ENCODE measurements at places on chromosomes 6 and 20. TPM values are rescaled to one million over a fixed set of nuclear protein-coding genes. Genes with fewer than 3 reads are reported as not detected.

DNA sequence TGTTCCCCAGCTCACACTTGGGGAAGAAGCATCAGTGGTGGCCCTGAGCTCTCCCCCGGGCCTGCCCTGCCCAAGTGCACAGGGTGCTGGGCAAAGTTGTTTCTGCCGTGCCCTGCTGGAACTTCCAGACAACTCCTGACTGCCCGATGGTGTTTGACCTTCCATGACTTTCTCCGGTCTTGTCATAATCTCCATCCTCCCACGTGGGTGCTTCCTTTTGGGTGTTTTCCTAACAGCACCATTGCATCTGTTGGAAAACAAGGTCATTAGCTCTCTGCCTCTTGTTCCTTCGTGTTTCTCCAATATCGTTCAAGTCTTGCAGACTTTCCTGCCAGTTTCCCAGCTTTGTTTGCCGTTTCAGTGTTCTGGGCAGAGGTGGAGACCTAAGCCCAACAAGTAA, 68.7 kb upstream of the TIAM2 start:
- H3K27me3 ChIP-seq = no peaks in the 10 kb centered on the region
- no peak overlapping the region for H3K27ac ChIP-seq
- DNase-seq = no peak
- H3K4me1 ChIP-seq = peaks cover 7% of the 10 kb centered on the region
- no peak overlapping the region for H3K4me3 ChIP-seq

- no peak overlapping the region for H3K27ac ChIP-seq
- peaks cover 2% of the 10 kb centered on the region for H3K27me3 ChIP-seq
- DNase-seq = no peak
- no peaks in the 10 kb centered on the region for H3K36me3 ChIP-seq
- peaks cover 4% of the 10 kb centered on the region for H3K4me1 ChIP-seq
These were observed 3.0 kb downstream of the SPDEF start for GRCh38 chr6:34553146-34553545.

DNA sequence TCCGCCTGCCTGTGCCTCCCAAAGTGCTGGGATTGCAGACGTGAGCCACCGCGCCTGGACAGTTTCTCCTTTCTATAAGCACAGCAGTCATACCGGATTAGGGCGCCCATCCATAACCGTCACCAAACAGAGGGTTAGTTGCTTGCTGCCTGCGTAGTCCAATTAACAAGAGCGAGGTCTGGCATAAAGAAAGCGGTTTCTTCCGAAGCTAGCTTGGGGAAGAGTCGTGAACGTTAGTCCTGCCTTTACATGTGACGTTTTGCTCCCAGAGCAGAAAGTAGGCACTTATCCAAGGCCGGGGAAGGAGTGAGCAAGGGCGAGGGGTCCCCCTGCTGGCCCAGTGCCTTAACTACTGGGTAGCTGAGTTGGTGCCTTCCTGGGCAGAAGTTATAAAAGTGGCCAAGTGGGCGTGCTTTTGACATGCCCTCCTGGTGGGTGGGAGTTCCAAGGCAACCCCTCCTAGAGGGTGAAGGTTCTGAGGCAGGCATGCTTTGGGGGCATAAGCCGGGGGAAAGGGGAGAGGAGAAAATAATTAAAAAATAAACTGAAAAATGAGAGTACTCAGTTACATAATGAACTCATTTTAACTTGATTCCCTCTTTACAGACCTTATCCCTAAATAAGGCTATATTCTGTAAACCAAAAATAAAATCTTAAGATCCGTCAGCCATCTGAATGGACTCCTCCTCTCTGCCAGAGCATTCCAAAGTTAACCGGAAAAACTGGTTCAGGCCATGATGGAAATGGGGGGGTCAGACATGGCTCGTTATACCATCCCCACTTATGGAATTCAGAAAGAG, 88.0 kb downstream of the FAM217A start:
- no peaks in the 10 kb centered on the region for H3K36me3 ChIP-seq
- H3K27me3 ChIP-seq = no peaks in the 10 kb centered on the region
- no peak overlapping the region for H3K4me3 ChIP-seq
- H3K27ac ChIP-seq = no peak overlapping the region
- H3K4me1 ChIP-seq = peaks cover 9% of the 10 kb centered on the region

DNA sequence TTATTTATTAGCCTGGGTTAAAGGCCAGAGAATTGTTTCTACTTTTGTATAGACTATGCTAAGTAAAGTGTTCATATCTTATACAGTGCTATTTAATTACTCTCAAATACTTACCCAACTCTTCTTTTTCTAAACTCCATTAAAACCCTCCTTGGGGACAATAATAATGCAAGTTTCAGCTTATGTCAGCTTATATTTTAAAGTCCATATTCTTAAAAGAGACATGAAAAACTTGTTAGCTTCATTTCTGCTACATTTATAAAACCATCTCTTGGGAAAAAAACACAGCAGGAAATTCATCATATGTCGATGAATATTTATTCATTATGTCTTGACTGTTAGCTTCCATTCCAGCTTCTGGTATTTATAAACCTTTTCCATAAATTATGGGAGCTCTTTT, 71.9 kb upstream of the SDHAF4 start:
- no peaks in the 10 kb centered on the region for H3K4me1 ChIP-seq
- H3K36me3 ChIP-seq = peaks cover 31% of the 10 kb centered on the region
- H3K4me3 ChIP-seq = no peak overlapping the region

Gene SPTLC3
- total RNA-seq = not detected

Gene SEC63
- total RNA-seq = 64.4 TPM

Gene ADRM1
- 98.0 TPM for total RNA-seq
